ENCODE measurements at places on chromosomes 2 and 18.
A peak's percentile ranks its signal among the peaks of the same experiment; 100 is the strongest.

- DNase-seq: no peak
Observed at GRCh38 chr2:143736904-143737303, 607.7 kb downstream of the ARHGAP15 start.

DNA sequence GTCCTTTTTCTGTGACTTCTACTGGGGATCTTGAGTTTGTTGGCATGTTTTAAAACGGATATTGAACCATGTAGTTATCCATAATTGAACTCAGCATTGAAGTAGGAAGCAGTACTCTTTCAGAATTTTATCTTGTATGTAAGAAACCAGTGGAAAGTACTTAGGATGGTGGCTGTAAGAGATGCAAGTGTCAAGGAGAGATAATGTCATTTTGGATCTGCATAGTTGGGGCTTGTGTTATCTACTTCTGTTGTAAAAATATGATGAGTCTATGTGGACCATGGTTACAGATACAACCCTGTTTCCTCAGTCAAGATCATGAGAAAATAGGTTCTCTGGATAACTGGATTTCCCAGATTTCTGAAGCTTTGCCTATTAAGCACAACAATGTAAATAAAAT is 113.7 kb downstream of the NAB1 start:
- DNase-seq: no peak

DNA sequence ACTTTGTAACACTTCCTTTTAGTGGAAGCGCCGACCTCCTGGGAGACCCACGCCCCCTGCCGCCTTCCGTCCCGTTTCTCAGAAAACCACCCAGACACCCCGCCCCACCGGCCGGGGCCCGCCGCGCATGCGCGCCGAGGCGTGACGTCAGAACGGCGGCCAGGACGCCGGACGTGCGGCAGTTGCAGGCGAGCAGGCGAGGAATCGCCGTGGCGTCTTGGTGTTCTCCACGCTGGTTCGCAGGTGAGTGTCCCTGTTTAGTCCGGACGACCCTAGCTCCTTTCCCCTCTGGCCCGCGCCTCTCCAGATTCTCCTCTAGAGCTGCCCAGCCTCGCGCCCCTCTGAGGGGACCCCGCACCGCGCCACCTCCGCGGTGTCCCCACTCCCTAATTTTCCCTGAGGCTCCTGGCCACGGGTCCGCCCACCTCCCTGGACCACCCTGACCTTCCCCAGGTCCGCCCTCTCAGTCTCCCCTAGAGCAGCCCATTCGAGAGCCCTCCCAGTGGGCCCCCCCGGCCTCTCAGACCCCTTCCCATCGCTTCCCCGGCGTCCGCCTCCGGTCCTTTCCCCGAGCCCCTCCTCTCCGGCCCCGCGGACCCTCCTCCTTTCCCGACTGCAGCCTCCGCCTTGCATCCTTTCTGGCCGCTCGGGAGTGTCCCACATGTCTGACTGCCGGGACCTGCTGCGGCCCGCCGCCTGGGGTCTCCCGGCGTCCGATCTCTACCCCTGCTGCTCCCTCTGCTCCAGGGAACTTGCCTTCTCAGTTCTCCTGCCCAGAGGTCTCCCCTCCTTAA is at the start of gene PLEKHB2:
Gene PLEKHB2 (plus strand): TSS at position 181 of the 794 bp plus-strand sequence. CDS start 15,606 bp downstream, outside the sequence.
- peak; percentile 84 for DNase-seq

DNA sequence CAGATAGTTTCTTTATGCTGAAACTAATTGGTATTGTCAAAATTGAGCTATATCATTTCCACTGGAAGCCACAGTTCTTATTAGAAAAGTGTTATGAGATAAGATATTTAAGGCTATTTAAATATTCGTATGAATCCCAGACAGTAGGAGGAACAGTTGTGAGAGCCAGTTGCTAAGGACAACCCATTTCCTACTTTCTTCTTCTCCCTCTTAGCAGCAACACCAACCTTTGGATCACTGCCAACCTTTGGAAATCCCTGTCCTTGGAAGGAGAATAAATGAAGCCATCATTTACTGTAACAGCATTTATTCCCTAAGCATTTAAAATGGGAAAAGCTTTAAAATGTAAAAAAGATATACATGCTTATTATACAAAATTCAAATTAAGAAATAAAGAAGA is 85.8 kb downstream of the PLCL1 start:
- DNase-seq: no peak

GRCh38 chr2:189302274-189302948 is 122.8 kb upstream of the COL5A2 start:
- DNase-seq: no peak

Data from C1 segment of cervical spinal cord (tissue), 14 donors.